Hindlimb muscle (tissue), 1 donor: ENCODE measurements at places on chromosomes 12 and 14.
A peak's percentile ranks its signal among the peaks of the same experiment; 100 is the strongest.

DNA sequence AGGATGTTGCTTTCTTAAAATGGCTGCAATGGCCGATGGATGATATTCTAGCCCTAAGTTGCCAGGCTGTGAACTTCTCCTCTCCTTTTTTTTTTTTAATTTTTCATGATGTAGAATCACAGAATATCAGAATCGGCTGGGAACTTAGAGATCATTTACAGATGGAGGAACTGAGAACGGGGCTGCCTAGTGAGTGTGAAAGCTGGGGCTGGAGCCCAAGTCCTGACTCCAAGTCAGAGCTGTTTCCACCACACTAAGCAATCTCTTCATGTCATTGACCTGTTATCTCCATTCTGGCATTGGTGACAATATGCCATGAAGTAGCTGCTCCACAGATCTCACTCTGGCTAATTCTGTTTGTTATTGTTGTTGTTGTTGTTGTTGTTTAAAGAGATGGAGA lies 121.7 kb downstream of the SLC38A1 start:
- no peak for DNase-seq

- DNase-seq = no peak
These were observed 42.6 kb upstream of the HIF1A start for GRCh38 chr14:61652526-61653262.

DNA sequence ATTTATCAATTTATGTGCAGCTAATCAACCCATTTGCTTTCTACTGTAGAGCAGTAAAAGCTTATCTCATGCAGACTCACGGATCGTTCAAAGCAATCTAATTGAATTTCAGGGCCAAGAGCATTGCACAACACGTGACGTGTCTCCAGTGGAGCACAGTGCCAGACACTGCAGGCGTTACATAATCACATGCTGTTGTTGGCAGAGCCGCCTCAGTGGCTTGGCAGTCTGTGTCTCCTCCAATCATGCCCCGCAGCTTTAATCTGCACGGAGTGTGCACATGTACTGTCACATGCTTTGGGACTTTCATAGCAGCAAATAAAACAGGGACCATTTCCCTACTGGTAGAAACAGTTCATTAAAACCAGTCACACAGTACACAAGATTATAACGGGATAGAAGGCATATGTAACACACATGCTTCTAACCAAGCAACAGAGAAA lies 309.3 kb downstream of the ITPR2 start:
- DNase-seq = peak; percentile 41

DNA sequence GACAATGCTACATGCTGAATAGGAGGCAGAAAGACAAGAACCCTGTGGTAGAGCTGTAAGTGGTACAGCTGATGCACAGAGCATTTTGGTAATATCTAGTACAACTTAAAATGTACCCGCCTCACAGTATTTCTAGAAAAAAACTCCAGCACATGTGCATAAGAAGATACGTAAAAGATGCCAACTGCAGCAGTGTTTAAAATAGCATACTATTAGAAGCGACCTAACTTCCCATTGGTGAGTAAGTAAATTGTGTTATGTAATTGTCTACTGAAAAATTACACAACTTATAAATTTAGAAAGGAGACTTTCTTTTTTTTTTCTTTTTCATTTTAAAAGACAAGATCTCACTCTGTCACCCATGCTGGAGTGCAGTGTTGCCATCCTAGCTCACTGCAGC lies 114.3 kb upstream of the CAND1 start:
- no peak for DNase-seq

GRCh38 chr12:124852329-124852831 lies 11.3 kb downstream of the SCARB1 start:
- no peak for DNase-seq

- DNase-seq = no peak
These were observed 115.2 kb downstream of the C12orf75 start for GRCh38 chr12:105445649-105446048.

GRCh38 chr14:32950584-32950983 lies 11.9 kb downstream of the NPAS3 start:
- DNase-seq = no peak
